ENCODE measurements at places on chromosomes 12 and 14.

DNA sequence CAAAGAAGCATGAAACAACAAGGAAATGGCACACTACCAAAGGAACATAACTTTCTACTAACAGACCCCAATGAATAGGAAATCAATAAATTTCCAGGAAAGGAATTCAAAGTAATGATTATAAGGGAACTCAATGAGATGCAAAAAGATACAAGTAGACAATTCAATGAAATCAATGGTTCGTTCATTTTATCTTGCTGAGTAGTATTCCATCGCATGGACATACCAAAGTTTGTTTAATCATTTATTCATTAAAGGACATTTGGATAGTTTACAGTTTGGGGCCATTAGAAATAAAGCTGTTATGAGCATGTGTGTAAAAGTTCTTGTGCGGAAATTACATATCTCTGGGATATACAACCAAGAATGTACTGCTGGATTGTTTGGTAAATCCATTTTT lies 35.0 kb upstream of the LYZ start:
- DNase-seq = no peak

GRCh38 chr12:50192908-50193307 lies 25.7 kb upstream of the CERS5 start:
- DNase-seq = no peak

GRCh38 chr12:130711756-130712155 lies 4.3 kb downstream of the RIMBP2 start:
- DNase-seq = no peak

DNA sequence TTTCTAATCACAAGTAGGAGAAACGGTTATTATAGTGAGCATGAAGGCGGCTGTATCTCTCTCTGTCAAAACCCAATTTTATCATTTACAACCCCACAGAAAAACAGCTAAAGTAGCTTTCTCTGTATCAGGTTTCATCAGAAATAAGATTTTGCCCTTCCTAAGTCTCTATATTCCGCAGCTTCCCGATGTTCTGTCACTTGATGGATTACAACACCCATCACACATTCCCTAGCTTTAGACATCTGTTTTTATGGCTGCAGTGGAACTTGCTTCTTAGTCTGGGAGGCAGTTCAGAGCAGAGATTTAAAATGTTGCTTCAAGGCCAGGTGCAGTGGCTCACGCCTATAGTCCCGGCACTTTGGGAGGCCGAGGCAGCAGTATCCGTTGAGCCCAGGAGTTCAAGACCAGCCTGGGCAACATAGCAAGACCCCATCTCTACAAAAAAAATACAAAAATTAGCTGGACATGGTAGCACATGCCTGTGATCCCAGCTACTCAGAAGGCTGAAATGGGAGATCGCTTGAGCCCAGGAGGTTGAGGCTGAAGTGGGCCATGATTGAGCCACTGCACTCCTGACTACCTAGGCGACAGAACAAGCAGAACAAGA lies 27.6 kb upstream of the FOXN3 start:
- no peak for DNase-seq

DNA sequence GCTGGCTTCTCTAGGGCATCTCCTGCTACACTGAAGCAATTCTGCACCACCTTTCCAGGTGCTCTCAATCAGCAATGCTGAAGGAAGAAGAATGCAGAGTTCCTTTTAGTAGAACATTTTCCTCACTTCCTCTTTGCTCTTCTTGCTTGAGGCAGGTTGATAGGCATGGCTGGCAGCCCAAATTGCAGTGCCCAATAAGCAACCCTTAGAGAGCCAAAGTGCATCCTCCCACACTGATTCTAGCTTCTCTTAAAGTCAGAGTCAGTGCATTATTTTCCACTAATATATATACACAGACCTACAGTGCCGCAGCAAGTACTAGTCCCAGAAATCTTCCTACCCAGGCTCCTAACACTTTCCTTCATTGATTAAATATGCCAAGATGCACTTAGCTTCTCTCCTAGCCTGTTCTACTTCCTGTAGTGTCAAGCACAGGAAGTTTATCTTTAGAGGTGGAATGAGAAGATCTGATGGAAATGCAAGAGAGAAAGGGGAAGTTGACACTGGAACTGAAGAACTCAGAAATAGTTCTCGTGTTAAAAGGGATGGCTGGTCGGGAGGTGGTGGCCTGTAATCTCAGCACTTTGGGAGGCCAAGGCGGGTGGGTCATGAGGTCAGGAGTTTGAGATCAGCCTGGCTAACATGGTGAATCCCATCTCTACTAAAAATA lies 132.7 kb downstream of the SSPN start:
- no peak for DNase-seq

GRCh38 chr14:55749946-55750345 lies 169.9 kb downstream of the KTN1 start:
- no peak for DNase-seq

- DNase-seq = no peak
Observed at GRCh38 chr12:6784296-6784695, 5.0 kb upstream of the CD4 start.

- peak; percentile 50 for DNase-seq
Observed at GRCh38 chr14:72679536-72680151, 214.3 kb downstream of the DPF3 start.

- peak; percentile 30 for DNase-seq
Observed at GRCh38 chr12:117437516-117438255, 76.3 kb upstream of the NOS1 start.

DNA sequence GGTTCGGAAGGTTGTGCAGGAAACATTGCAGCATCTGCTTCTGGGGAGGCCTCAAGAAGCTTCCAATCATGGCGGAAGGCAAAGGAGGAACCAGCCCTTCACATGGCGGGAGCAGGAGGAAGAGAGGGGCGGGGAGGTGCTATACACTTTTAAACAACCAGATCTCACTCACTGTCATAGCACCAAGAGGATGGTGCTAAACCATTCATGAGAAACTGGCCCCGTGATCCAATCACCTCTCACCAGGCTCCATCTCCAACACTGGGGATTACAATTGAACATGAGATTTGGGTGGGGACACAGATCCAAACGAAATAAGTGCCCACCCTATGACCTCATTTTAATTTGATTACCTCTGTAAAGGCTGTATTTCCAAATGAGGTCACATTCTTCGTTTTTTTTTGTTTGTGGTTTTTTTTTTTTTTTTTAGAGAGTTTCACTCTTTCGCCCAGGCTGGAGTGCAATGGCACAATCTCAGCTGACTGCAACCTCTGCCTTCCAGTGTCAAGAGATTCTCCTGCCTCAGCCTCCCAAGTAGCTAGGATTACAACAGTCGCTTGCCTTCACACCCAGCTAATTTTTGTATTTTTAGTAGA lies 11.4 kb upstream of the ORAI1 start:
- no peak for DNase-seq

GRCh38 chr14:89378119-89378518 lies 38.9 kb downstream of the FOXN3 start:
- DNase-seq = no peak

DNA sequence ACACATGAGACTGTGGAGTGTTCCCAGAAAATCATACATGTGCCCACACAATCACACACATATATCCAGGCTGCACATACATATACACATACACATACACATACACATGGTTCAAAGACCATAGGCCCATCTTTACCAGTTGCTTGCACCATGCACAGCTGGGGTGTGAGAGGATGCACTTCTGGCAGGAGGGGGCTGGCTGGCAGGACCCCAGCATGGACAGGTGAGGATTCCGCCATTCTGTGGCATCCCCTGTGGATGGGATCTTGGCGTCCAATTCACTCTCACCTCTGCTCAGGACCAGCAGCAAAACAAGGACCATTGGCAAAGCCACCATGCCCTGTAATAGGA lies 7.0 kb downstream of the ITGB7 start:
- no peak for DNase-seq

DNA sequence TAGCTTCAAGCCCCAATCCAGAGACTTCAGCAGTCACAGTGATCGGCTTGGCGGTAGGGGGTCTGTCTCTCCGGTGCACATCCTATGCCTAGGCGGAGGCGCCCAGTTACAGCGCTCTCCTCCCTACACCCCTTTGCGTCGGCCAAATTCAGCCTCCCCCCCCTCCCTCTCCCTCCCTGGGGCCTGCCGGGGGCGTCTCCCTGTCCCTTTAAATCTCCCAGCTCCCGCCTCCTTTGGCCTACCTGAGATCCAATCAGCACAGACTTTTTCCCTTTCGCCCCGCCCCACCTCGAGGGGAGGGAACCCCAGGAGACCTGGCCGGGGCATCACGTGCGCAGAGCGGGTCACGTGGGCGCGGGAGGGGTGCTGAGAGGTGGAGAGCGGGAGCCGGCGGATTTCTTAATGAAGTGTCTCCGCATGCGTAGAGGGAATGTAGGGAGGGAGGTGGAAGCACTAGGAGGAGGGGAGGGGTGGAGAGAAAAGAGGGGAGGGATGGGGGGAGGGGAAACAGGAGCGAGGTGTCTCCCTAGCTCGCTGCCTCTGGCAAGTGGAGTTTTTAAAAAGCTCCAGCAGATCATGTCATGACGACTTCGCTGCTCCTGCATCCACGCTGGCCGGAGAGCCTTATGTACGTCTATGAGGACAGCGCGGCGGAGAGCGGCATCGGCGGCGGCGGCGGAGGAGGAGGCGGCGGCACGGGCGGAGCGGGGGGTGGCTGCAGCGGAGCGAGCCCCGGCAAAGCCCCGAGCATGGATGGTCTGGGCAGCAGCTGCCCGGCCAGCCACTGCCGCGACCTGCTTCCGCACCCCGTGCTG lies at the start of gene HOXC13:
Gene HOXC13 (plus strand): TSS at position 506 of the 815 bp plus-strand sequence. CDS start 76 bp downstream, at position 582.
- DNase-seq = peak; percentile 84
